H1 (cell line): ENCODE measurements at places on chromosomes 12 and 14.

GRCh38 chr14:95398630-95399547 lies 79.2 kb upstream of the CLMN start:
- no peak for DNase-seq

- no peak for DNase-seq
These were observed 6.7 kb downstream of the BCL7A start for GRCh38 chr12:122028165-122028904.

DNA sequence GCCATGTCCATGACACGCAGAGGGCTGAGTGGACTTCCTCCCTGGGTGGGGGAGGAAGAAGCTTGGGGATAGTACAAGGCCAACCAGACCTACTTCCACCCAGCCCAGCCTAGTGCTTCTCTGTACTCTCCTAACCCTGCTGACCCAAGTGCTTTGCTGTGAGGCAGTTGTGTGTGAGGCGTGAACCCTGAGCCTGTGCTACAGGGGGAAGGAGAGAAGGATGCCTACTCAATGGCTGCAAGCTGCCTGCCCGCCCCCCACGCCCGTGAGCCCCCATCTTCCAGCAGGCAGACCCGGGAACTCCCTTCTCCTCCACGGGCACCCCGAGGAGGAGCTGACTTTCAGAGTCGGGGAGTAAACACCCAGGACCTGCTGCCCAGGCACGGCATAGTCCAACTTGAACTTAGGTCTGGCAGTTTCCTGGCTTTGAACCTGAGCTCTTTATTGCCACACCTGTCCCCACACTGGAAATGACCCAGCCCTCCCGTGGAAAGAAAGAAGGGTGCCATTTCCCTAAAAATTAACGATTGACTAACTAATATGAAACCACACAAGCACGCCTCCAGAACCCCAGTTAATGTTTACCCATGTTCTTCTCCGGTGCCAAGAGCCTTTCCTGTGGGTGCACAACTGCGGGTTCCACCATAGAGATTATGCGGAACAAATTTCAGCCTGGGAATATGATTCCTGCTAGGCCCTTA lies 10.8 kb downstream of the ALDH2 start:
- DNase-seq: no peak

GRCh38 chr12:119744900-119745606 lies 77.1 kb downstream of the PRKAB1 start:
- no peak for DNase-seq

GRCh38 chr12:53166837-53167236 lies 13.7 kb upstream of the ZNF740 start:
- DNase-seq: no peak

DNA sequence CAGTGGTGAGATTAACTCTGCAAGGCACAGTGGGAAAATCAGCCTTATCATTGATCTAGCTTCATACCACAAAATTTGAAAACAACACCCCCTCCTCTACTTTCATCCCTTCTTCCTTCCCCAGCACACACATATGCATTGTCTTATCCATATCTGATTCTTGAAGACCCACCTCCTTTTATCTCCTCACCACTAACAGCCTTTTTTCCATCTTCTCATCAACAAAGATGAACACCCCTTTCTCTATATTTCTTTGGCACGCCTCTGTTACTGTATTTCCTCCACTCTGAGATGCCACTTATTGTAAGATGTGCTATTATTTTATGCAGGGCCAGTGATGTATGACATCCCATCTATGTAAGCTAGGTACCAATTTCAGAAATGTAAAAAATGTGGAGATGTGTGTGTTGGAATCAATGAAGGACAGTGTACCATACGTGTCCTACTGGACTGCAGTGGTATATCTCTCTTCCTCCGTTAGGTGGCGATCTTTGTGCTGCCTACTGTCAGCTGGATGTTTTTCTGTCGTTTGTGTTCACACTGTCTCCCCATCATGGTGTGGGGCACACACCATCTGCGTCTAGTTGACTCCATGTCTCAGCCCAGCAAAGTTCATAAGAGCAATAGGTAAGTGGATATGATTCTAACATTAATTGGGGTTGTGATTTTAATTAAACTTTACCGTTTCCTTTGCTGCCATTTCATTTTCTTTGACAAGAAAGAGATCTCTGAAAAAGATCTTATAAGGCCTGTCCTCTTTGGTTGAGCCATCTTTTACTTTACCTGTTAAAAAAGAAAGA lies 24.0 kb downstream of the CCDC38 start:
- DNase-seq: no peak

DNA sequence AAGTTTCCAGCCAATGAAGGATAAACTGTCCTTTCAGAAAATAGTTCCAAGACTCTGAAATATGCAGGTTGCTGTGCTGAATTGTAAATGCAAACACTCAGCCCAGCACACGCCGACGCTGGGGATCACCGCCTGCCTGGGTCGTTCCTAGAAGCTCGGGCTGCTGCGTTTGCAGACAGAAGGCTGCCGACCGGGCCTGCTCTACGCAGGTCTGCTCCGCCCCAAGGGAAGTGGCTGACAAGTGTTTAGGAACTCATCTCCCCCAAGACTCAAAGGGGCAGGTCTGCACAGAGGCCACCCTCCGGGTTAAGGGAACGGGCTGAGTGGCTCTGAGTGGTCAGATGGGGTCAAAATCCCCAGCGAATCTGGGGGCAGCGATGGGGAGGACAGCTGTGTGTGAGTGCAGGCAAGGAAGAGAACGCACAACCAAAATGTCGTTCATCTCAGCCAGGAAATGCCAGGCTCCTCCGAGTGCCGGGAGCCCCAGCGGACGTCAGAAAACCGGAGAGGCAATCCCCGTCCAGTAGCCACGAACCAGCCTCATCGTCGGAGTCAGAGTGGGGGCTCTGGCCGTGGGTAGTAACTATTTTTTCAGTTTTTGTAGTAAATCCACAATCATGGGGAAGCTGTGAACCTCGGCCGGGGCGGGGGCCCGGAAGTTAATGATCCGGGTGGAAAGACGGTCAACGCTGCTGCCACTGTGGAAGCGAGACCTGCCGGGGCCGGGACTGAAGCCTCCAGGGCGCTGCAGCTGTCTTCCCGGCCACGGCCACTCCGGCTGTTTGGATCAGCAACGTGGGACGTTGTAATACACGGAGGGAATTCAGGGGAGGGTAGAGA lies 6.0 kb downstream of the GALNT9 start:
- no peak for DNase-seq

GRCh38 chr12:103956509-103957027 lies 9.1 kb upstream of the TDG start:
- DNase-seq: peak; percentile 2

DNA sequence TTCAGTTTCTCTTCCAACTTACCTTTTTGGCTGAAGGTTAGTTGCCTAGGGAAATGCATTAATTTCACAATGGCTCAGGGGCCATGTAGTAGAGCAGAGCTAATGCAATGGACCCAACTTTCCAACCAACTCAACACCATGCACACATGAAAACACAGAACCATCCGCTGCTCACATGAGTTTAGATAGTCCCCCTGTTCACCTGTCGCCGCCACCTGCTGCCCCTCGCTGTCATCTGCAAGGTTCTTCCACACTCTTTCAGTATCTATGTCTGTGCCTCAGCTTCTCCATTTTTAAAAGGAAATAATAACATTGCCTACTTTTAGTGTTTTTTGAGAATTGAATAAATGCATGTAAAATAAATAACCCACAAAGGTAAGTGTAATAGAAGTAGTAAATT lies 585.6 kb downstream of the ETNK1 start:
- DNase-seq: no peak

DNA sequence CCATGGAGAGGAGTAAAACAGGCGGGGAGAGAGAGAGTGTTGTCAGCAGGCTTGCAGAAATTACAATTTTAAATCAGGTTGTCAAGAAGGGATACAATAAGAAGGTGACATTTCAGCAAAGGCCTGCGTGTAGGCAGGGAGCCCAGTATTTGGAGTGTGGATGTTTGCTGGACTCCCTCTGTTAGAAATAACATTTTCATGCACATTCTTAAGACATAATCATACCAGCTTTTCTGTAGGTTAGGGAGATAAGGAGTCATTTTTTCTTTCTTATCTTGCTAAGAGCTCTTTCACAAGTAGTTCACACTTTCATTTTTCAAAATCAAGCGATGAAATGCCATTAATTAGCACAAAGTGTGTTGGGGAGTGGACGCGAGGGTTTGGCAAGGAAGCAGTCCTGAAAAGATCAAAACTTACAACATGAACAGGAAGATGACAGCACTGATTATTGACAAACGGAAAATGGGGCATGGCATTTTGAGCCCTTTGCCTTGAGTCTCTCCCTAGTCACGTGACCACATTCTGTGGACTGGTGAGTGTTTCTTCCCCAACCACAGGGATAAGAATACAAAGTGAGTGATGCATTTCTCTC lies 160.2 kb downstream of the DAD1 start:
- no peak for DNase-seq

DNA sequence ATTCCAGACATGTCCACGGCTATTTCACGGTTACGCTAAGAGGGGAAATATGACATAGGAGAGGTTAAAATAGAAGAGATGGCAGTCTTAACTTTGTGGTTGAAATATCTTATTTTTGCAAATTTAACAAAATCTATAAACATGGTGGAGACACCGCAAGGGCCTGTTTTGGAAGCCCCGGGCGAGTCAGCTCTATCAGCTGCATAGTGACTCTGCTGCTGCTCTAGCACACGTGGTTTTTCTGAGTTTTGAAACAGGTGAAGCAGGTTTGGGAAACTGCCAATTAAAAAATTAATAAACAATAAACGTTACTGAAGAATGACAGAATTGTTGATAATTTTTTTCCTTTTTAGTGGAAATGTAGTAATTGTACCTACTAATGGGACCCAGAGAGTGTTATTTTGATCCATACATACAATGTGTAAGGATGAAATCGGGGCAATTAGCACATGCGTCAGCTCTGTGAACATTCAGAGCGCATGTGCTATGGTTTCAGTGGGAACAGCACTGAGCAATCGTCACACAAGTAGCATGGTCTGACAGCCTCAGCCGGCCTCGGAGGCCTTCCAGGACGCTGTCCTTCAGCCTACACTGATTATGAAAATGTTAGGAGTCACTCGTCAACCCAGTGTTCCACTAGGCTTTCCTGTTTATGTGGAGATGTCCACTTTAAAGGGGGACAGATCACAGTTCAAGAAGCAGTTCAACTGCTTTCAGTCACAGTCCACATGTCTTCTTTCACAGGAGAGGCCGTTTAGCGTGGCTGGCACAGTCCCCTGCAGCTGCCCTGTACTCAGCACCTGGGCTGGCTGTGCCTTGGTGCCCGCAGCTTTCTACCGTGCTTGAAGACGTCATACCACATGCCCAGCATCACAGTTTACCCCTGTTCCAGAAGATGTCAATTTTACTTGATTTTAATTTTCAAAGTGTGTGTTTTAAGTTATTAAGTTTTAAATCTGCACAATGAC lies 51.8 kb downstream of the MOK start:
- DNase-seq: no peak
